ENCODE measurements at places on chromosomes 5 and 9.
A peak's percentile ranks its signal among the peaks of the same experiment; 100 is the strongest.

GRCh38 chr5:435961-436640 is 6.9 kb upstream of the EXOC3 start:
- DNase-seq = no peak

DNA sequence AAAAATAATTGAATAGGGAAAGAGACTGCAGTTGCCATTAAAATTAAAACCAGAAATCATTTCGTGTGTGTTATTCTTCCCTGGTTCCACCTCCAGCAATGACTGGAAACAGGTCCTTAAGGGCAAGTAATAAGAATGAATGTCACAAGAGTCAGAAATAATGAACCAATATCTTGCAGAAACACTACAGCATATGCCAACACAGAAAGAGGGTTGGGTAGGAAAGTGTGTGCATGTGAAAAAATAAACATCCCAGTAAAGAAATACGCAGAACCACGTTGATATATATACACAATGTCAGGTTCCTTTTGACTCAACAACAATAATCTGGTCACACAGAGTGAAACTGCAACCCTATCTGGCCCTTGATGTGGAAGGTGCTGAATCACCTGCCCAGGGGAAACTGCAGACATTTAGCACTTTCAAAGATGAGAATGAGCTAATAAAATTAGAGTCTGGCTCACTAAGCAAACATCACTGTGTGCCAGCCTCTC is 15.0 kb downstream of the HMHB1 start:
- no peak for DNase-seq

DNA sequence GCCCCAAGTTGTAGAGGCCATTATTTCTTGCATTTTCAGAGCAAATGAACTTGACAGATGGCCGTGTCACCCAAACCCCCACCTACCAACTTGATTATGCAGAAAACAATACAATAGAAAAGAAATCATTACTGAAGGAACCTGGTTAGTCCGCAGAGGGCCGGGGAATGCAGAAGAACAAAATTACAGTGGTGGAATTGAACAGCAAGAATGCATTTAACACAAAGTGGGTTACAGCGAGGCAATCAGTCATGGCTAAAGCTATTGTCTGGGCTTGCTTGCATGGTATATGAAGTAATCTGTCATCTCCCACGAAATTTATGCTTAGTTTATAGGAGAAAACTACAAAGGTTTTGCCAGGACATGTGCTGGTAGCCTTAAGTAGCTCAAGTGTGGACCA is 238.3 kb upstream of the IRX1 start:
- no peak for DNase-seq

DNA sequence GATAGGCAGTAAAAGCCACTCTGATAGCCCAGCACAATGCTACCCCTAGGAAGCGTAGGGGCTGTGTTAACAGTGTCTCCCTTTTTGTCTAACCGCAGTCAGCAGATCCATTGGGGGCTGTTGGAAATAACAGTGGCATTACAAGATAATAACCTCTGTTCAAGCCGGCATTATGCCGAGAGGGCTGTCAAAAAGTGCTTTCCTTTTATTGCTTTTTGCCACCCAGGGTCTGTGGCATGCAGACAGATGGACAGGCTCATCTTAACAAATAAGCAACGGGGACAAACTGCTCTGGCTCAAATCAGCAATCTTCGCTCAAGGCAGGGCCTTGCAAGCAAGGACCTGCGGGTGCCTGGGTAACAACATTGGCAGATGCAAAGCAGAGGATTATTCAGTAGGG is 123.3 kb downstream of the TLR4 start:
- no peak for DNase-seq

GRCh38 chr5:146331423-146331822 is 7.2 kb upstream of the POU4F3 start:
- no peak for DNase-seq

DNA sequence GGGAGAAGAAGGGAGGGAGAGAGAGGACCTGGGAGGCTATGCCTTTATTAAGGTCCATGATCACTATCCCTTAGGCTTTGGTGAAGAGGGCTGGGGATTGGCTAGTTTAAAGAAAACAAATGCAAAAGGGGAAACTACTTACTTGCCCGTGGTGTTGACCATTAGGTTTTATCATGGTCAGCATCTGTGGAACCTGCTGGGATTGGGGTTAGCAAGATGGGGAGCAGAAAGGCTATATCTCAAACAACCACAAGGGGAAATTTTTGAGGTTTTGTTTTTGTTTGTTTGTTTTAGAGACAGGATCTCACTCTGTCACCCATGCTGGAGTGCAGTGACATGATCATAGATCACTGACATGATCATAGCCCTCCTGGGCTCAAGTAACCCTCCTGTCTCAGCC is 9.0 kb upstream of the RAD23B start:
- no peak for DNase-seq

- DNase-seq = no peak
Measured at GRCh38 chr5:125440905-125441304, 694.5 kb upstream of the ZNF608 start.

DNA sequence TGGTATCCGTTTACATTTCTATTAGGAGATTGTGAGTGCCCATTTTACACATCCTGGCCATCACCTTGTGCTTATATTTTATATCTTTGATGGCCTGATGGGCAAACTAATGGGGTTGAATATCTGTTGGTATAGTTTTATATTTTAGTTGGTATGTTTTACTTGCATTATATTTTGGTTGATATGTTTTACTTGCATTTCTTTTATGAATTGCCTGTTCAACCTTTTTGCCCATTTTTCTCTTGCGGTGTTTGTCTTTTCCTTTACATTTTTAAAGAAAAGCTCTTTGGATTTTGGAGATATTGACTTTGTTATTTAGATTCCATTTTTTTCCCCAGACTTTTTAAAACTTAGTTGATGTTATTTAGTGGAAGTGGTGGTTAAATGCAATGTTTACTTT is 14.6 kb downstream of the ZNF618 start:
- no peak for DNase-seq

DNA sequence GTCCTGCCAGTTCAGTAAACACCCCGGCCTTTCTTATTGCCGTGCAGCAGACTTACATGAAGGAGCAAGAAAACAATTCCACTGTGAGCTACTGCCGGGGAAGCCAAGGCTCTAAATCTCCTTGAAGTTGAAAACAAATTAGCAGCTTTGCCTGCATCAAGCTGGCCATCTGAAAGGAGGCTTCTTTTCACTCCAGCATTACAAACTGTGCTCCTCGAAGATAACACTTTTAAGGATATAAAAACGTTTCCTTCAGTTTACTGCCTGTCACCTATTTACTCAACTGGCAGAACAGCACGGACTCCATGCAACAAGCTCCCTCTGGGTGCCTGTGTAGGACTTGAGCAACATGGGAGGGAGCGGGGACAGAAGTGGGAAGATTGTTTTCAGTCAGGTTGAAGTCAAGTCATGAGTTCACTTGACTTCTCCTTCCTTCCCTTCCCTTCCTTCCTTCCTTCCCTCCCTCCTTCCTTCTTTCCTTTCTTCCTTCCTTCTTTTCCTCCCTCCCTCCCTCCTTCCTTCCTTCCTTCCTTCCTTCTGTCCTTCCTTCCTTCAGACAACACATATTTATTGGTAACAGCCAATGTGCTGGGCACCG is 67.4 kb downstream of the ZNF608 start:
- no peak for DNase-seq

DNA sequence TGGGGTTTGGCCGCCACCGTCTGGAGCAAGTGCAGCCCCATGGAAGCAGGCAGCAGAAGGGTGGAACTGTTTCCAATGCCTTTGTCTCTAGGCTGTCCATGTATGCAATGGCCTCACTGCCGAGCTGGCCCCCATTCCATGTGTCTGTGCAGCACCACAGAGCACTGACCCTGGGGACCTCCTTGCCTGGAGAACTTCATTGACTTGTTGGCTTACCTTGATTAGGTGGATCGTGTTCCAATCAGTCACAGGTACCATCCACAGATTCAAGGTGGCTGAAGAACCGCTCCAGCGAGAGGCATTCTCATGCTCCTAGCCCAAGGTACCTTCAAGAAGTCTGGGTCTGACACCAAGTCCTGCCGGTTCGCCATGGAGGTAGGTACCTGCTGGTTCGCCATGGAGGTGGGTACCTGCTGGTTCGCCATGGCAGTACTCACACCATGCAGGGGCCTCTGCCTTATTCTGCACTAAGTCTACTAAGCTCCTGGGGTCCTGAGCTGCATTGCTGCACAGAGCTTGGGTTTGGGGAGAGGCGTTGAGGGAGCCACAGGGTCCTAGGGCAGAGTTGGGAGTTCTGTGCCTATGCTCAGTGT is 358.3 kb upstream of the IRX1 start:
- no peak for DNase-seq

DNA sequence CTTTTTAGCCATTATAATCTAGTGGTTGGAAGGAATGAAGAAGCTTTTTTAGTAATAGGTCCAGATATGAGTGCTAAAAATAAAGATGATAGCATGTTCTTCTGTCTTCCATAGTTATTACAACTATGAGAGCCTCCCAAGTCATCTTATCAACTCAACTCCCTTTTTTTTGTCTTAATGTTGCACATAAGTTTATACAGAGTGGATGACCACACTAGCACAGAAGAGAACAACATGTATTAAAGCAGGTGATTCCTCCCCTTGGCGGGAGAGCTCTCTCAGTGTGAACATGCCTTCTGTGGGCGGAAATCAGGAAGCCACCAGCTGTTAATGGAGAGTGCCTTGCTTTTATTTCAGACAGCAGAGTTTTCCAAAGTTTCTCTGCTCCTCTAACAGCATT is 40.1 kb upstream of the STX17 start:
- no peak for DNase-seq

DNA sequence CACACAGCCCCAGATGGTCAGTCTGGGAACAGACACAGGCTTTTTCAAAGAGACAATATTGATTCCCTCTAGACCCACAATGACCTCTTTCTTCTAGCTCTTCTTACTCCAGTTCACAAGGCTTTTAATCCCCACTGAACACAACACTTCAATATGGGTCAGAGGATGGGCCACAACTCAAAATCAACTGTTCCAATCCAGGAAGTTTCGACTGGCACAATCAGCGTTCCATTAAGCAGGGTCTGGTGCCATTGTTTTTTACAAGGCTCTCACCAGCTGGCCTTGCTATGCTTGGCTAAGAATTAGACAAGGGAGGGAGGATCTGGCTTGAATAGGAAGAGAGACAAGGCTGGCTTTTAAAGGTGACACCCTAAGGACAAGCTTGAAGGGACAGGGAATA is 199.4 kb upstream of the SLC24A2 start:
- no peak for DNase-seq

DNA sequence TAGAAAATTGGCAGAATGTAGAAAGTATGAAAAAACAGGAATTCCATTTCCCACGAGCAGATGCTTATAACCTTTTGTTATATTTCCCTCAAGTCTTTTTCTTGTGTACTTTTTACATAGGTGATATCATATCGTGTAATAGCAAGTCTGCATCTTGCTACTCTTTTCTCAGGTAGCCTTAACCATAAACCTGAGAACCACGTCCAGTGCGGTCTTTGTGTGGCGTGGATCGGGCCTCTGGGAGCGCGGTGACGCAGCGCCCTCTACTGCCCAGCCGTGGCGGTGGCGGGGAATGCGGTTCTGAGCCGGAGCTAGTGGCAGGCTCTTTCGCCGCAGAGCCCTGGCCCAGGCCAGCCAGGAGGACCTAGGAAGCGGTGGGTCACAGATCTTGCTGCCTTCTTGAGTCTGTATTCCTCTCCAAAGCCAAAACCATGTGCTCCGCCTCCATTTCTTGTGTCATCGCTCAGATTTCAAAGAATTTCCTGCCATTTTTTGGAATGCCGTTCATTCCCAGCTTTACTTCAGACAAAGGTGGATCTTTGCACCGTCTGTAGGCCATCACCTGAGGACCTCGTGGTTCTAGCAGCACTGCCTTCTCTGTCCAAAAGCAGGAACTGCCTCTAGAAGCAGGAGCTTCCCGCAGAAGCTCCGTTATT is 71.9 kb downstream of the MVB12B start:
- DNase-seq = peak; percentile 78

- peak; percentile 63 for DNase-seq
Measured at GRCh38 chr5:88729084-88729828, 153.7 kb downstream of the MEF2C start.

GRCh38 chr5:111863801-111864200 is 106.8 kb upstream of the NREP start:
- no peak for DNase-seq

GRCh38 chr9:84027201-84027600 is 46.6 kb downstream of the RMI1 start:
- DNase-seq = no peak

DNA sequence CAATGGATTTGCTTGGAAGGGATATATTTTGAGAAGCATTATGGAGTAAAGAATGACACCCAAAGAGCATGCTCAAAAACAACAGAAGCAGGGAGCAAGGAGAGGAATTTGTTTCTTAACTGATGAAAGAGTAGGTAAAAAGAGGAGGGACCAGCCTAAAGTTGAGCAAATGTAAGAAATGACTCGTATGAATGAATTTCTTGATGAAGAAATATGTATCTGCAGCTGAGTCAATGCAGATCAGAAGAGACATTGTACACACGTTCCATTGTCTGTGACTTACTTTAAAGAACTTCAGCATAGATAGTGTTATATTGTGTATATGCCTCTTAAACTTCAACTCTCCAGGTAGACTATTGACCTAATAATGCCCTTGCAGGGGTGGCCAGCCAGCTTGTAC is 112.7 kb upstream of the NREP start:
- no peak for DNase-seq

GRCh38 chr9:96350866-96351265 is 32.6 kb downstream of the SLC35D2 start:
- no peak for DNase-seq

- no peak for DNase-seq
Measured at GRCh38 chr9:6842584-6842947, 84.8 kb downstream of the KDM4C start.

- no peak for DNase-seq
Measured at GRCh38 chr5:38329132-38329715, 70.9 kb downstream of the EGFLAM start.

GRCh38 chr5:79297661-79298060 is 61.7 kb downstream of the JMY start:
- DNase-seq = no peak

GRCh38 chr5:95283761-95284571 is 928 bp downstream of the MCTP1 start:
- no peak for DNase-seq

GRCh38 chr9:133111808-133112662 is 9.0 kb downstream of the RALGDS start:
- no peak for DNase-seq

- DNase-seq = no peak
Measured at GRCh38 chr5:32471784-32472183, 27.2 kb upstream of the ZFR start.

DNA sequence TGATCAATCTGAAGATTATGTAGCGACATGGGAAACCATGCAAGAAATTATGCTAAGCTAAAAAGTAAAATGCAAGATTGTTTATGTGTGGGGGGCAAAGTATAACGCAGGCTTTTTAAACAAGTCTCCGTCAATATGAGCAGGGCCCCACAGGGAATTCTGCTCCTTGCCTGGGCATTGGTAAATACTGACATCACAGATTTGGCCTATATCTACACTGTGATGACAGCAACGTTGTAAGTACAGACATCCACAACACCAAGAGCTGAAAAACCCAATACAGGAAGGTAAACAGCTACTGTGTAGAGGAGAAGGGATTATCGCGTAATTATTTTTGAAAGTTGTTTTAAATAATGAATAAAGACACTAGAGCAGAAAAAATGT is 74.5 kb upstream of the SLC25A51 start:
- DNase-seq = no peak

Measured in CD4-positive, alpha-beta T cell treated with Interferon alpha-2 for 1 hour (primary cell).